NCI-H774 (cell line): ENCODE measurements at places on chromosomes 13 and 19.

DNA sequence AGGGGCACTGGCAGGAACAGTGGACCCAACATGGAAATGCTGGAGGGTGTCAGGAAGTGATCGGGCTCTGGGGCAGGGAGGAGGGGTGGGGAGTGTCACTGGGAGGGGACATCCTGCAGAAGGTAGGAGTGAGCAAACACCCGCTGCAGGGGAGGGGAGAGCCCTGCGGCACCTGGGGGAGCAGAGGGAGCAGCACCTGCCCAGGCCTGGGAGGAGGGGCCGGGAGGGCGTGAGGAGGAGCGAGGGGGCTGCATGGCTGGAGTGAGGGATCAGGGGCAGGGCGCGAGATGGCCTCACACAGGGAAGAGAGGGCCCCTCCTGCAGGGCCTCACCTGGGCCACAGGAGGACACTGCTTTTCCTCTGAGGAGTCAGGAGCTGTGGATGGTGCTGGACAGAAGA is 4.1 kb downstream of the KLK2 start:
- peak; percentile 27 for DNase-seq

DNA sequence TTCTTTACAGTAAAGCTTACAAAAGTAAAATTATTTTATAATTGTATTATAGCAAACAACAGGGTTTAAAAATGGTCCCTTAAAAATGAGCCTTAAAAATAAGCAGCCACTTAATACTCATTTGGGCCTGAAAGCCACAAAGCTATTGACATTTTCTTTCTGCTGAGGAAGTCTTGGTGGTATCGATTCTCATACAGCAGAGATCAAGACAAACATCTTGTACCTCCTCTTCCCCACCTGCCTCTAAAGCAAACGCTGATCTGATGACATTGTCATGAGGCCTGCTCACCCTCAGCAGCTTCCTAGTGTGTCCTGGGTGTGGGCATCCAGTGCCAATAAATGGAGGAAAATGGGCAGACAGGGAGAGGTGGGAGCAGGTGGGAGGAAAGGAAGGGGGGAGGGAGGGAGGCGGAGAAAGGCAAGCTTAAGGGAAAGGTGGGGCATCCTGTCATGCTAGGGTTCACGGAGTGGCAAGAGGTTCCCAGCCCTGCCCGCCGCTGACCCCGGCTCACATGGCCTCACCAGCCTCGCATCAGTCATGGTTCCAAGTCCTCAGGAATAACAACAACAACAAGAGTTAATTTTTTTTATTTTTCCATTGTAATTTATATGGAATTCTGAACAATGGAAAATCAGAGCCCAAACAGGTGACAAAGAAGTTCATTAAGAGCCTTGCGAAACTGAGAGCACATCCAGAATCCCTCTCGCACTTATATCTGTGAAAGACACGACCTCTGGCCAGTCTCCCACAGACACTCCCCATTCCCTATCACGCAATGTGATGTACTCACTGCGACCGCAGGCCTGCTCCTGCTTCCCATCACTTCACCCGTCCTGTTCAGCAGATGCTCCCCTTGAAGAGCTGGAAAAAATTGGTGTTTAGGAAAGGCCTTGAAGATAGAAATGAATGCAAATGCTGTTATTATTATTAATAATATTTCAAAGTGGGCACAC is 15.1 kb upstream of the ATP11A start:
- DNase-seq = no peak

GRCh38 chr13:32840989-32841713 is 175.1 kb upstream of the KL start:
- DNase-seq = no peak

GRCh38 chr19:19459073-19459472 is 53.6 kb downstream of the GATAD2A start:
- no peak for DNase-seq

DNA sequence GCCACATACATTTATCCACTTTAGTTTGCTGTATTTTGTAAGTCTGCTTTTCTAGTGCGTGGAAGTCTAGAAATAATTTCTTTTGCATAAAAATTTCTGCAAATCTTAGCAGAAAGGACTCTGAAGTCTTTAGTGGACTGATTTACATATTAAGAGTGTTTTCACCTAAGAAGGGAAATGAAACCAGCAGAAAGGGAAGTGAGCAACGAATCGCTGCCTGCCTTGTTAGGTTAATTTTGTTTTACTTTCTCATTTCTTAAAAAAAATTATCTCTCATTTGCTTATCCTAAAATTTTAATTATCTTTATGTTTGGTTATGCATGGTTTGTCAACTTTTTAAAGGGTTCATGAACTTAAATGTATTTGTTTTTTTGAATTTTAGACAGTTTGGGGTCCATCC is 767 bp upstream of the GPR18 start:
- DNase-seq = no peak

- no peak for DNase-seq
Observed at GRCh38 chr13:111252446-111253364, 67.7 kb upstream of the TEX29 start.

- DNase-seq = no peak
Observed at GRCh38 chr19:19659646-19660245, 3.7 kb downstream of the ATP13A1 start.

GRCh38 chr19:41705393-41706174 is 2.8 kb upstream of the CEACAM5 start:
- DNase-seq = no peak

DNA sequence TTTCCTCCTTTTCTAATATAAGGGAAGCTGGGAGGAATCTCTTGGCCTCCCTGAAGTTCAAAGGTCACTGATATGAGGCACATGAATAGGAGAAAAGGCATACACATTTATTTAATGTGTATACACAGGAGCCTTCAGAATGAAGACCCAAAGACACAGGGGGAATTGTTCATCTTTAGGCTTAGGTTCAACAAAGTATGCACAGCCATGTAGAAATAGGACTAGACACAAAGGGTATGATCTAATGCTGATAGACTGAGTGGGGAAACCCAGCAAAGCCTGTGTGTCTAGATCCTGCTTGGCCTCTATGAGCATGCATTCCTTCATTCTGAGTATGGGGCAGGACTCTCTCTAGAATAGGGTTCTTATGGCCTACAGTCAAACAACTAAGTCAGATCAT is 177.1 kb upstream of the RFC3 start:
- no peak for DNase-seq
